CD4-positive, alpha-beta T cell treated with Interleukin-21 for 1 hour (primary cell): ENCODE measurements at places on chromosomes 2 and 18.

DNA sequence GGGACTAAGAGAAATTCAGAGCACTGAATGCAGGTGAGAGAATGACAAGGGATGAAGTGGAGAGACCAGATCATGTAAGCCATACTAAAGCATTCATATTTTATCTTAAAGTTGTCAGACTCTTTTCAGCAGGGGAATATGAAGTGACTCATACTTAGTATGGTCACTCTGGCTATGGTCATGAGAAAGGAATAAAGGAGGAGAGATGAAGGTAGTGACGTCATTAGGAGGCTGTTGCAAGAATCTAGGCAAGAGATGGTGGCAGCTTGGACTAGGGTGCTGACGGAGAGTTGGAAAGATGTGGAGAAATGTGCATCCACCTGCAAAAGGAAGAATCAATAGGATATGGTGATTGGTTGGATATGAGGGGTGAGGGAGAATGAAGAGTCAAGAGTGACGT lies 203.2 kb upstream of the ACVR2A start:
- no peak for DNase-seq

DNA sequence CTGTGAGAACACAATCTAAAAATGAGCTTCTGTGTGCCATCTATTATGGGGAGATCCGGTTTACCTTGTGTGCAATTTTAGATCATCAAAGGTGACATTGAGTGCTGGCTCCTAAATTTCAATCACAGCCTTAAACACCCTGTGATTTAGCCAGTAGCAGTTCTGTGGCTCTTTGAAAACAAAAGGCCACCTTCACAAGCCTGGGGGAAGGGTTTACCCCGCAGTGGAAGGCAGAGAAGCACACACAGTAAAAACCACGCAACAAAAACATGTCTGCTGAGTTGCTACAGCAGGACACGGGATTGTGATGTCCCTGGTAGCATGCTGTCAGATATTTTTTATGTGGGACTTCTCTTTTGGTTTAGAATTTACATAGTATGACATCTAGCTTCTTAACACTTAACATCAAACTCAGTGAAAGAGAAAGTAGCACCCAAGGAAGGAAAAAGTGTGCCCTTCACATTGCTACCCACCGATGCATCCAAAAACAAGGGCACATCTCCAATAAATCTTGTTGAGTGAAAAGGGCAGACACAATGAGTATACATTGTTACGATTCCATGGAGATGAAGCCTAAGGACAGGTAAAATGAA lies 56.1 kb upstream of the RNF152 start:
- DNase-seq, result no peak

GRCh38 chr18:76387608-76388007 lies 107.4 kb downstream of the ZNF516 start:
- DNase-seq, result no peak

- no peak for DNase-seq
These were observed 612.8 kb upstream of the PKDCC start for GRCh38 chr2:41434991-41435390.

DNA sequence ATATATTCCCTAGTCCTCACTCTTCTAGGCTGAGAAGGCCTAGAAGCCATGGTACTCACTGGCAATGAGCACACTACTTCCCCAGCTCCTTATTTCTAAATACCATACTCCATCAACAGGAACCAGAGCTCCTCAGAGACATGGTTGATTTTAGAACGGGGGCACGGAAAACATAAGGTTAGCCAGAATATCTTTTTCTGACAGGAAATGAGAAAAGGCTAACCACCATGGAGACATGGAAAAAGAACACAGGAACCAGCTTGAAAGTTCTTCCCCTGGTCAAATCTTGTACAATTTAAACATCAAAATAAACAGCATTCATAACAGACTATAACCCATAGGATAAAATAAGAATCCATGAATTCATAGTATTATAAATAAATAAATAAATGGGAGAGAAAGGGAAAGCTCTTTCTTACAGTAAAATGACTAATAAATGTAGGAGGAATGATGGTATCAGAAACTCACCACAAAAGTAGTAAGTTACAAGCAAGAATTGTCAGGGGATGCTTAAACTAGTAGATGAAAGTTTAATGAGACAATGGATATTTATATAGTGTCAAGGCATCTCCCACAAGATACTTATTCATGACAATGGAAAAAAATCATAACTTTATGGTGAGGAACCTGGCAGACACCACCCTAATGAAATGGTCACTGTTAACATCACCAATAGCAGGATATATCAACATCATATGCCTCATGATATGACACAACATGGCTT lies 20.6 kb upstream of the GCC2 start:
- no peak for DNase-seq

- no peak for DNase-seq
These were observed 107.9 kb downstream of the DPP10 start for GRCh38 chr2:114550364-114550763.

GRCh38 chr2:141497272-141497671 lies 633.5 kb downstream of the LRP1B start:
- DNase-seq, result no peak
